ENCODE measurements at places on chromosomes 6 and 20.
A peak's percentile ranks its signal among the peaks of the same experiment; 100 is the strongest.

DNA sequence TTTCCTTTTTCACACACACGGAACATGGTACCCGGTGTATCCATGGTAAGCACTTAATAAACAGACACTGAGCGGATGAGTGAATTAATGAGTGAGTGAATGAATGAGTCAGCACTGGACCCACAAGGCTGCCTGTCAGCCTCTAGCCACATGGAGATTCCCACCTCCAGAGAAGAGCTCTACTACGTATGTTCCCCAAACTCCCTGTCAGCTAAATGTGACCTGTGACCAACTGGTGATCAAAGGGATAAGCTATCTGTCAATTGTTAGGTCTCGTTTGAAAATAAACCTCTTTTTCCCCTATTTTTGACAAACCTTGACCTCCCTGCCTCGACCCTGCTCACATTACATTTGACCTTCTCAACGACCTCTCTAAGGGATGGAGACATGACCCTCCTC lies 24.5 kb upstream of the TAF8 start:
- no peak for DNase-seq

DNA sequence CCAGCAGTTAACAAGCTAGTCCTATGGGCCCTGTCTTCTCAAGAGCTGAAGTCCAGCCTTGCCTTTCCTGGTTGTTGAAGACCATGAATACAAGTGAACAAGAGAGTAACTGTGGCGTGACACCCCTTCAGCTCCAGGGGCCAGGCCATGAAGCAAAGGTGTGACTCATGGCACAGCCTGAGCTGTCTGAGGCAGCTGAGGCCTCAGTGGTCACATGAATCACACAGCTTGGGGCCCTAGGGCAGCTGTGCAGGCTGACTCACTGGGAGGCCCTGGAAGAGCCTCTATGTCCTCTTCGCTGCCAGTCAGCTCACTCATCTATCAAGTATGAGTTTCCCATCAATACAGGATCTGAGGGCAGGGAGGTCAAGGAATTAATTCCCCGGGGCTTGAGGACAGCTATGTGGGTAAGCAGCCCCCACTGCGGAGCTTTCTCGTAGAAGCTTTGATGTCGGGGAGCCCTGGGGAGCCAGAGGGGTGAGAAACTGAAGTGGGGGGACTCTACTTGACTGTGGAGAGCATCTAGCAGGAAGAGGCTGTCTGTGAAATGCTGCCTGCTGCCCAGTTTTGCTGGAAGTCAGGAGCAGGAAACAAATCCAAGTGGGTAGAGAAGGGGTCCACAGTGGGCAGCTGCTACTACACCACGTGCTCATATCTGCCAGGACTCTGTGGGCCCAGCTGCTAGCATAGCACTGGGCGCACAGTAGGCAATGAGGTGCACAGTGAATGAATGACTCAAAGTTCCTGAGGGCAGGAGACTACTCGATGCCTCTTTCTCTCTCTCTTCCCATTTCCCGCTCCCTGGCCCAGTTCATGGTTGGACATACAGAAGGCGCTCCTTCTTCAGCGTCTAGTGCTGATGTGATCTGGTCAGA lies 13.7 kb upstream of the FAM83C start:
- DNase-seq: peak; percentile 88

DNA sequence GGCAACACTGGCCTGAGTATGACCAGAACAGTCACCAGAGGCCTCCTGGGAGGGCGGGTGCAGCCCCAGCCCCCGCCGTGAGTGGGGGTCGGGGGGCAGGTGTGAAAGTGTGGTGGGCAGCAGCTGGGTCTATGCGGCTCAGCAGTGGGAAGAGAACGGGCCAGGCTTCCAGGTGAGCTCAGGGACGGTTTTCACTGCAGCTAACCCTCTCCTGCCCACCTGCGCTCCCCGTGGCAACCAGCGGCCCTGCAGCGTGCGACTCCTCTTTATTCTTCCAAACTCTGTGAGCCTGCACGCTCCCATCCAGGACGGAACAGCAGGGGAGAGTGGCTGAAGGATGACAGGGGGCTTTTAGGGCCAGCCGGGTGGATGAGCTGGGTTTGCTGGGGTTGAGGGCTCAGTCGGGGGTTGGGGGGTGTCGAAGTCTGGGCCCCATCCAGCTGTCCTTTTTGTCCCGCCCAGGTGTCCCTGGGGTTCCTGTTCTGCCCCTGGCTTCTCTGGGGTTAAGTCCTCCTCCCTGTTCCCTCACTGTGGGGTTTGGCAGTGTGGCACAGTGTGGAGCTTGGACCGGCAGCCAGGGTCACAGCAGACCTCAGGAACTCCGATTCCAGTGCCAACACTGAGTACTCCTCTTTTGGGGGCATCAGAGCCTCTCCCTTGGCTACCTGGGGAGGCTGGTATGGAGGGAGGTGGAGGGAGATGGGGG lies 859 bp upstream of the BIRC7 start:
- no peak for DNase-seq

GRCh38 chr20:64156886-64157875 lies 7.1 kb upstream of the MYT1 start:
- no peak for DNase-seq

DNA sequence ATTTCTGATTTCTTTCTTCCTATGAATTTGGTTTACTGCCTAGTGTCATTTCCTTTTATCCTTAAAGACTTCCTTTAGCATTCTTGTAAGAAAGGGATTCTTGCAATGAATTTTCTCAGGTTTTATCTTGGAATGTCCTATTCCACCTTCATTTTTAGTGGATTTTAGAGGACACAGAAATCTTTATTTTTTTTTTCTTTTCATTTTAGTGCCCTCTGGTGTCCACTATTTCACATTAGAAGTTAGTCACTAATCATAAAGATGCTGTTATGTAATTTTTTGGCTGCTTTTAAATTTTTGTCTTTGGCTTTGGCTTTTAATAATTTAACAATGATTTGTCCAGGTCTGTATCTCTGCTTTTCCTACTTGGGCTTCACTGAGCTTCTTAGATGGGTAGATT lies 28.1 kb downstream of the LMBRD1 start:
- no peak for DNase-seq

- no peak for DNase-seq
Measured at GRCh38 chr6:97203343-97203742, 79.7 kb downstream of the MMS22L start.

GRCh38 chr20:18533491-18533890 lies 25.8 kb downstream of the SEC23B start:
- DNase-seq: no peak

DNA sequence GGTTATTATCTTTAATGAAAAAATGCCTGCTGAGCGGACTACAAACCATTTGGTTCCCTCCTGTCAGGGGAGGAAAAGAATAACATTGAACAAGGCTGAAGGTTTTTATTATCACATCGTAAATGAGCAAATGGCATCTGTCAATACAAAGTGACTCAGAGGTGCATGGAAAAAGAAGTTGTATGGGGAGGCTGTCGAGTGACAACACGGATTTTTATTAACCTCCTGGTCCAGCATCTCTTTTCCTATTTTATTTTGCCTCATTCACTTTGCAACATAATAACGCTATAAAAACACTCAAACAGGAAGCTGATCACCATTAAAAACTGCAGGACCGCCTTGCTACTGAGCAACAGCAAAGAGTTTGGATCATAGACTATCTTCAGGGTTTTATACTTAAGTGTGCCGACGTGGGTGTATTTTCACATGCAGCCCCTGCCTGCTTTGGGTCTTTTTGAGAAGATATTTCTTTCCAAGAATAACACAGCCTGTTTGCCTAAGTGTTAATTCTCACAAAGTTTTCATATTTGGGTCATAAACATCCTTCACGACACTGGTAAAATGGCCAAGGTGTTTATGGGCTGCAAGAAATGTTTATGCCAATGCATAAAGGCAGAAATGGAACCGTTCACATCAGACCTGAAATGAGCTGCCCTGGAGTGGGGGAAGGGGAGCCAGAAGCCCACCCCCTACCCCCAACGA lies 132.1 kb upstream of the SALL4 start:
- no peak for DNase-seq

DNA sequence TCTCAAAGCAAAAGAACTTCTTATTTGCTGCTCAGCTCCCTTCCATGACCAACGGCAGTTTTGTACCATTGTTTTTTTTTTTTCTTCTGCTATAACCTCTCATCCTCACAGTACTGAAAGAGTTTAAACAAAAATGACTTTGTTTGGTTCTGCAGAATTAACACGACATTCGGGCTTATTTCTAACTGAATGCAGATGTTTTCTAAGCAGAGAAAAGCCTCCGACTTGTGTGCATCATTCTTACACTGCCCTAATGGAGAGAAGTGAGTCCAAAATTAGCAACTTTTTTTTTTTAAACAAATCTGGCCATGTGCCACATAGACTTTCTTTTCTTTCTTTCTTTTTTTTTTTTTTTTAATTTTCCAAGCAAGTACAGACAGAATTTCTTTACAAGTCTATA lies 382.7 kb downstream of the HDGFL1 start:
- DNase-seq: no peak

- no peak for DNase-seq
Measured at GRCh38 chr6:143135325-143135724, 74.6 kb downstream of the AIG1 start.

GRCh38 chr6:108673602-108674001 lies 112.9 kb downstream of the FOXO3 start:
- DNase-seq: no peak

GRCh38 chr6:112037783-112038216 lies 16.1 kb upstream of the CCN6 start:
- DNase-seq: no peak

DNA sequence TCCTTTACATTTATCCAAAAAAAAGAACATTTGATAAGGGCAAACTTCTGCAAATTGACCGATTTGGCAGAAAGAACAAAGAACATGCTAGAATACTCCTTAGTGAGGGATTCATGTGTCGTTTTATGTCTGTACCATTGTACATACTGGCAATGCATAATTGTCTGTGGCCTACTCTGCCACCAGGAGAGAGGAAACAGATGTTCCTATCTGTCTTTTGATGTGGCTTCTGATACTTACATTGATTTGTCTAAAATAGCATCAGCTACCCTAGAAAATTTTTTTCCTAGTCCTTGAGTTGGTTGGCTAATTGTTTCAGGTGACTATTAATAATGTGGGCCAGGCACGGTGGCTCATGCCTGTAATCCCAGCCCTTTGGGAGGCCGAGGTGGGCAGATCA lies 654.1 kb downstream of the KIF16B start:
- no peak for DNase-seq

GRCh38 chr6:106745197-106745770 lies 115.9 kb downstream of the QRSL1 start:
- DNase-seq: no peak

DNA sequence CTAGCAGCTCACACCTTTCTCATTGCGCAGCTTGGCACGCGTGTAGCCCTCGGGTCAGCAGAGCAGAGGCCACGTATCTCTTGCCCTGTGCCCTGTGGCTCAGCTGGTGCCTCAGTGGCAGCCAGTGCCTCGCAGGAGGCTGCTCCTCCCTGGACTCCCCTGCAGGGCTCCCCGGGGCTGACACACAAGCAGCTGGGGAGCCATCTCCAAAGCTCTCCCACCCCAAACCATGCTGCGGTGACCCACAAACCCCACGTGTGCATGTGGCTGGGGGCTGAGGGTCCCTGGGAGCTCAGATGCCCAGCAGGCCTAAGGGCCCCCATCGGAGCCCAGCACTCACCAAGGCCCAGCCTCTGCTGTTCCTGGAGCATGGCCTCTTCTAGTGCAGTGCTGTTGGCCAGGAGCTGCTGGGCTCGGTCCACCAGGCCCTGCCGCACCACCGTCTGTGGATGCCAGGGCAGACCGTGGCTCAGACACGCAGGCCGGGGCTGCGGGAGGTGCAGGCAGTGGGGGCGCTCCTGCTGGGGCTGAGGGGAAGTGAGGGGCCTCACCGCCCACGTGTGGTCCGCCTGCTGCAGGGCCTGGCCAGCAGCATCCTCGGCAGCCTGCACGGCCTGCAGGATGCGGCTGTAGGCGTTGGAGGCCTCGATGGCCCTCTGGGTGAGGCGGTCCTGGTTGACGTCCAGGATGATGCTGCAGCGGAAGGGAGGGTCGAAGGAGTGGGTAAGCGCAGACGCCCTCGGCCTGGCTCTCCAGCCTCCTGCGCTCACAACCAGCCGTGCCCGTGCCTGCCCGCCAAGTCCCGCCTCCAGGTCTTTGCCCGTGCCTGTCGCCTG lies 13.8 kb downstream of the ADRM1 start:
- DNase-seq: no peak

GRCh38 chr6:42979523-42980177 lies 669 bp upstream of the PEX6 start:
- no peak for DNase-seq

DNA sequence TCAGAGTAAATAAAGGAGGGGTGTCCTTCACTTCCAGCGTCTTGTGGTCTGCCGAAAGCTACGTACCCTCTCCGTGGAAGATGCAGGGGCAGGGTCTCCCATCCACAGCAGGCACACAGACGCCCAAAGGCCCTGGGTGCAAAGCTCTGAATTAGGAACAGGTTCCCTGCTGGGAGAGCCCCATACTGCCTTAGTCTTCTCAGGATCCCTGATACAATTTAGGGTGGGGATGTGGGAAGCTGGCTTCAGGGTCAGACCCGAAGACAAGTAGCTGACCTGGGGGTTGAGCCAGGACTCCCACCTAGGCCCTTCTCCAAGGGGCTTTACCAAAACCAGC lies 74.1 kb downstream of the TTLL2 start:
- no peak for DNase-seq

DNA sequence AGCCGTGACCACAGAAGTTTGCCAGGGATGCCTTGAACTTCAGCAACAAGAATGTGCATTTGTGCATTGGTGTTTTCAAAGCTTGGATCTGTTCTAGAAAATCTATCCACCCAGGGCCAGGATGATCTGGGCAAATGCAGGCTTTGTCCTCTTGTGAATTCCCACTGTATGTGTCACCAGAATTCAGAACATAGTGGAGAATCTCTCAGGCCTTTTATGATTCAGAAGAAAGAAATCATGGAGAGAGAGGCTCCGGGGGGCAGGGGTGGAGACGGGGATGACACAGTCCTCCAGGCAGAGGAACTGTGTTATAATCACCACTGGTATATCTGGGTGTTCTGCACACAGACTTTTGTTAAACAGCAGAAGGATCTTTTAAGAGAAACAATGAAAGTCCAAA lies 304.1 kb downstream of the CDH4 start:
- DNase-seq: no peak

- no peak for DNase-seq
Measured at GRCh38 chr20:23029324-23029723, 5.8 kb upstream of the SSTR4 start.

DNA sequence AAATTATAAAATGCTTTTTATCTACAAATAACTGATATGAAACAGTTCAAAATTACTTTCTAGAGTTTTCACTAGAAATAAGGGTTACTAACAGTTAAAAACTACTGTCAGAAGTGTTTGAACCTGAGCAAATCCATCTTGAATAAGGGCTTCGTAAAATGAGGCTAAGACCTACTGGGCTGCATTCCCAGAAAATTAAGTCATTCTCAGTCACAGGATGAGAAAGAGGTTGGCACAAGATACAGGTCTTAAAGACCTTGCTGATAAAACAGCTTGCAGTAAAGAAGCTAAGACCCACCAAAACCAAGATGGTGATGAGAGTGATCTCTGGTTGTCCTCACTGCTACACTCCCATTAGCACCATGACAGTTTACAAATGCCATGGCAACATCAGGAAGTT lies 93.7 kb downstream of the PLG start:
- no peak for DNase-seq

DNA sequence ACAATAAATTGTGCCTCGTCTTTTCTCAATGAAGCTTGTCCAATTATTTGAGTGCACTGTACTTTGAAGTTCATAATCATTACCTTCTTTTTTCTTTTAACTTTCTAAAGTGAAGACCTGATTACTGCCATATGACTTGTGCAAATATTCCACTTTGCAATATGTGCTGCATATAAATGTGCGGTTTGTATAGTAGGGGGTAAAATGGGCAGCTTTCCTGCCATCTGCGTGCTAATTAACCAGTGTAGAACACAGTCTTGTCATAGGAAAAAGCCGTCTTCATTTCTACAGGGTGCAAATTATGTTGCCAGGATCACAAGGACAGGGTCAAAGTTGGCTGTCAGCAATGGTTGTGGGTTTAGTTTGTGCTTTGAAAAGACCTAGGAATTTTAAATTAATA lies 397.0 kb downstream of the NKAIN2 start:
- no peak for DNase-seq
